ENCODE measurements at places on chromosomes 6 and 20.

DNA sequence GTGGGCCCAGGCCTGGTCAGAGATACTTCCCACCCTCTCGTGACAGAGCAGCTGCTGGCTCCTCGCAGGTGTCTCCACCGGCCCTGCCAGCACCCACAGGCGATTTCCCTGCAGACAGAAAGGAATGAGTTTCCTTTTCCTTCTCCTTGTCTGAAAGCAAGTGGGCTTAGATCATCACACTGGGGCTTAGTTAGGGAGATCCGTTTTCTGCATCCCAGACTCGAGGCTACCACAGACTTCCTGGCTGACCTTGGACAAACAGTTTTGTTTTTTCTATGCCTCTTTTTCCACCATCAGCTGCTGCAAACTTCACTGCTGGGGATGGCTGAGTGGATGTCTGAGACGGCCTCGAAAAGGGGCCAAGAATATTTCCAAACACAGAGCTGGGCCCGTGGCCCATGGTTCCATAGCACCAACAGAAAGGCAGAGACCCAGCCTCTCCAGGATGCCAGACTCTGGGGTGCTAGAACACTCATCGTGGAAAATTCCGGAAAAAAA is 86.5 kb downstream of the BANF2 start:
- no peak for DNase-seq

- DNase-seq, result peak; percentile 55
These were observed 1.5 kb downstream of the MAFB start for GRCh38 chr20:40687384-40688128.

DNA sequence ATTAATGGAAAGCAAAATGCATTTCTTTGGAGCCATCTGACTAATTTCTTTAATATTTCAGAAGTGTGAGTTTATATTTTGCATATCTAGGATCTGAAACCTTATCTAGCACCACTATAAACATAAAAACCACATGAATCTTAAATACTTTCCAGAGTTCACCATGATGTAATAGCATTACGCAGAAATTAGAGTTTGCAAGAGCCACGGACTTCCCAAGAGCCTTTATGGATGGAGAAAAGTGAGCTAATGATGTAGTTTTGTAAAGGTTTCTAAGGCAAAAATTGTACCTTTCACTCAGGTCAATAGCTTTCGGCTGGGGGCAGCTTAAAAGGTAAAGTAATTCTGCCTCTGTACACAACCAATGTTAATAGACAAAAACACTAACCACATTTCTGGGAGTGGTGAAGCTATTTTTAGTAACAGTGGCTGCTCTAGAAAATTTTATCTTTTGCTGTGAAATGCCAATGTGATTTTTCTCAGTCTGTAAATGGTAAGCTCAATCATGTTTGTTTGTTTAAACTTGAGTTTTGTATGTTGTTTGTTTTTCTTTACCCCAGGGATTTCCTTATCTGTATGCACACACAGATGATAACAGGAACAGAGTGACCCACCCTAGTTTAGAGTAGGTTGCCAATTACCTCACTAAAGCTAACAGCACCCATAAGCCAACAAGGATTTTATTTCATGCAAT is 80.5 kb downstream of the FILIP1 start:
- no peak for DNase-seq

- no peak for DNase-seq
These were observed 36.5 kb upstream of the HLA-G start for GRCh38 chr6:29791162-29791561.

DNA sequence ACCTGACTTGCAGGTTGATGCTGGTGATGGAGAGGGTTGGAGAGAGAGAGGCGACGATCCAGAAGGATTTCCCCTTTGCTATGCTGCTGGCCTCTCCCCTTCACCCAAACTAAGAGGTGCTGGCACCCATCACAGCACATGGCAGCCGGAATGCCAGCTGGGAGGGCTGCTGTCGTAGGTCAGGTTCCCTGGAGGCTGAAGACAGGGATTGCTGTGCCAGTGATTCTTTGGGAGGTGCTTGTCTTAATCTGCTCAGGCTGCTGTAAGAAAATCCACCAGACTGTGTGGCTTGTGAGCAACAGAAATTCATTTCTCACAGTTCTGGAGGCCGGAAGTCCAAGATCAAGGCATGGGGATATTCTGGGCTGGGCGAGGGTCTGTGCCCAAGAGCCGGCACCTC is 4.4 kb upstream of the ARFGAP1 start:
- no peak for DNase-seq

DNA sequence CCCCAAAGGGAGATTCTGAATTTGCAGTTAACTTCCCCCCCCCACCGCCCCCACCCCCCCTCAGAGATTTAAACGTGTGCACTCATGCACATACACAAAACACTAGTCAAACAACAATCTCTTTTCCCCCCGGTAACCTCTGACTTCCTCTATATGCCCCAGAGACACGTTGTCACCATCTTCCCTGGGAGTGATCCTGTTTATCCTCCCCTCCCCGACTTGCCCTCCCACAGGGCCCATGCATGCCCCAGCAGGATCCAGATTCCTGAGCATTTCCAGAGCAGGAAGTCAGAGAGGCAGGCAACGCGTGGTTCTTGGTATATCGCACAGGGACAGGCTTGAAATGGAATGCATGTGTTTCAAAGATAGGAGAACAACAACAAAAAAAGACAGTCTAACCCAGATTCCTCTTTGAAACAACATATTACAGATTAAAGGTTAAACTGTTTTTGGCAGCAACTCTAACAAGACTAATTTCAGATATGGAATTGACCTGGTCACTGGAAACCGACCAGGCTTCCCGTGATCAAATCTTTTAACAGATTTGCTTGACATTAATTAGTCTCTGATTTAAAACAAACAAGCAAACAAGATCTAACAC is 1.3 kb downstream of the BLCAP start:
- DNase-seq, result peak; percentile 32

DNA sequence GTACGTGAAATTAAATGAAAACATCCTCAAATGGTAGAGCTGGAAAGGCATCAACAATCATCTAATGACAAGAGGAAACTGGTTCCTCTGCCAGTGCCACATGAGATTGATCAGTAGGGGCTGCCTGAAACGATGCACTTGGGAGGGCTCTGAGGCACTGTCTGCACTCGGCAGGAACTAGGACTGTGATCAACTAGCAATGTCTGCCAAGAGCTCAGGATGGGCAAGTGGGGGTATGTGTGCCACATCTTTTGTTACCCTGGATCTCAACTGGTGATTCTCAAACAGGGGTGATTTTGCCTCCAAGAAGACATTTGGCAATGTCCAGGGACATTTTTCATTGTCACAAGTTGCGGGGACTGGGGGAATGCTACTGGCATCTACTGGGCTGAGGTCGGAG is 1.9 kb downstream of the BPIFB6 start:
- DNase-seq, result no peak

DNA sequence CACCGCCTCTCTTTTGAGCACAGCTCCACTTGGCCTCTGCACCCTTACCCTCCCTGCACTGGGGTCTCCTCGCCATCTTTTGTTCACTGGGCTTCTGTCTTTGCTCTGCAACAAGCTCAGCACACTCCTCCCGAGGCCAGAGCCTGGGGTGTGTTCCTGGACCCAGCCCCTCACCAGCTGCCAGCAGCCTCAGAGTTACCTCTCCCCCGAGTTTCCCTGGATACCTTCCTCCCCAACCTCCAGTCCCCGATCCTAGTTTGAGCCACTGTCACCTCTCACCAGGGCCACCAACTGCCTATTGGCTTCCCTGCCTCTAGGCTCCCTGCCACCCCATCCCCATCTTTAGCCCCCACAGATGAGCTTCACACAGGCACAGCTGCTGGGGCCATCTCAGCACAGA is 12.3 kb downstream of the CYP21A2 start:
- no peak for DNase-seq

GRCh38 chr6:108145639-108146038 is 20.2 kb upstream of the NR2E1 start:
- DNase-seq, result no peak

GRCh38 chr6:9233226-9233625 is 797.9 kb upstream of the SLC35B3 start:
- DNase-seq, result no peak

DNA sequence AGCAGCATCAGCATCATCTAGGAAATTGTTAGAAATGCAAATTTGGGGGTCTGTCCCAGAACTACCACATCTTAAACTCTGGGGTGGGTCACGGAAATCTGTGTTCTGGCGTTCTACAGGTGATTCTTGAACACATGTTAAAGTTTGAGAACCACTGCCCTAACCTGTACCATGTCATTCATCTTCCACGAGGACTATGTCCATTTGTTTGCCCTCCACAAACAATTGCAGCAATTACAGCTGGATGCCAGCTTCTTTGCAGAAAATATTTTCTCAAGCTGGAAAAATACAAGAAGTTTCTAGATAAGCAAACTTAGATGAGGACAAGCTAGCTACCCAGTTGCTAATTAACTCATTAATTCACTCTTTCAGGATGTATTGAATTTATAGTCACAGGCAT is 54.1 kb downstream of the MAFB start:
- no peak for DNase-seq

DNA sequence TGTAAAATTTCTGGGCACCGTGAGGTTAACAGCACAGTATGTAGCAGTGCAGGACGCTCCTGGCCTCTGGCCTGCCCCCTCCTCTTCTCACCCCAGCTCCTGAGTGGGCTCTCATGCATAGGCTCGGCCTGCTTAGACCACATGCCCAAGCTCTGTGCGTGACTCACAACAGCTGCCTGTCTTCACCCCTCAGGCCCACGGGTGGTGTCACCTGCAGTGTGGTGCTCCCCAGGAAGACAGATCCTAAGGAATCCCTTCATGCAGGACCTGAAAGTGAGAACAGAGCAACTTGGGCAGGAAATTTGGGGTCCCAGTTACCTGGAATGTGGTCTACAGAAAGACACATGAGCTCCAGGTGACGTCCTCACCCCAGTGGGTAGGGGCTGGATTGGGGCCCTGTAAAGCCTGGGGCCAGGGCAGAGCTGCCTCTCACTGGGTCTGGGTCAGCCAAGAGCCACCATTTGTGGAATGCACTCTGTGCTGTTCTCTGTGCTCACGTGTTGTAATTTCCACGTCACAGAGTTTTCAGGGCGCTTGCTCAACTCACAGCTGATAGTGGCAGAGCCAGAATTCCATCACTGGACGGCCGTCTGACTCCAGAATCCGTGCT is 37.0 kb upstream of the PXDC1 start:
- no peak for DNase-seq

- no peak for DNase-seq
These were observed 92.3 kb downstream of the EDN3 start for GRCh38 chr20:59392736-59393135.

- no peak for DNase-seq
These were observed 29.8 kb downstream of the UST start for GRCh38 chr6:148776321-148777308.

DNA sequence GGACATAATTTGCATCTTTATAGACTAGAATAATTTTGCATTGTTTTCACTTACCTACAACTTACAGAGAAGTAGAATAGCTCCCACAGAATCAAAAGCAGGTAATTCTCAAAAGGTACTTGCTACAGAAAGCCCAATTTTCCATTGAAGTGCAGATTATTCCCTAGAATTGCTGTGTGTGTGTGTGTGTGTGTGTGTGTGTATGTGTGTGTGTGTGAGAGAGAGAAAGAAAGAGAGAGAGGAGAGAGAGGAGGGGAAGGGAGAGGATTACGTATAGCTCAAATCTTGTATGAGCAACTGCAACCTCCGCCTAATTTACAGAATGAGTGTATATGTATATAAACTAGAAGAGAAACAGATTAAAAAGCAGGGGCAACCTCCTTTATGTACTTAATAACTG is 68.0 kb downstream of the DOK5 start:
- DNase-seq, result no peak

DNA sequence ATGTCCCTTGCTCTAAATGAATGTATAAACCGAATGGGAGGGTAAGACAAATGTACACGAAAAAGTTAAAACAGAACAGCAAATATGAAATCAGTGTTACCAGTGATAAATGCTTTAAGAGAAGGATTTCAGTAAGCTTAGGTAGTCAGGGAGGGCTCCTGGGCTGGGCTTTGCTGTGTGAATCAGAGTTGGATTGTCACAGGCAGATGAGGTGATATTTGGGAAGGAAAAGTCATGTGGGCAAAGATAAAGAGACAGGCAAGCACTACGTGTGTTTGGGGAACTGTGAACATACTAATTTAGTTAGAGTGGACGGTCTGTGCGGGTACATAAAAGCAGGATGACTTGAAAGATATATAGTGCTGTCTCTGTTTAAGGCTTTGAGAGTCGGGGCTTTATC is 114.8 kb downstream of the CRYBG1 start:
- DNase-seq, result no peak

- DNase-seq, result no peak
These were observed 62.5 kb downstream of the TRPC4AP start for GRCh38 chr20:35030136-35030535.

GRCh38 chr20:1803061-1803931 is 91.9 kb upstream of the SIRPA start:
- DNase-seq, result peak; percentile 63

DNA sequence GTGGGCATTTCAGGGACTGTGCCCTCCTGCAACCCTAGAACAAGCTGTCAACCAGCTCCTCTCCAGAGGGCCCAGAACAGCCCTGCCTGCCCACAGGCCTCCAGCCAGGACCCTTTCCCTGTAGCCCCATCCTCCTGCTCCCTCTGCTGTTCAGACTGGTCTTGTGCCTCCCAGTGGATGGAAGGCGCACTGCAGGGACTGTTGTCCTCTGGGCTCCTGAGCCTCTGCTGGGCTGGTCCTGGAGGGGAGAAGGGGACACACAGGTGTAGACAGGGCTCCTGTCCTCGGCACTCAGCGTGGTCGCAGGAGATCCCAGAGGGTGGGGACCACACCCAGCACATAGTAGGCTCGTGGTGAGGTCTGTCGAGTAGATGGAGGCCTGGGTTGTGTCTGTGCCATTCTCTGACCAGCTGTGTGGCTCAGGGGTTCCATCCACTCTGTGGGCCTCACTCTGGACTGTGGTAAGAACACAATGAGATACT is 11.5 kb downstream of the ITPR3 start:
- DNase-seq, result peak; percentile 48

DNA sequence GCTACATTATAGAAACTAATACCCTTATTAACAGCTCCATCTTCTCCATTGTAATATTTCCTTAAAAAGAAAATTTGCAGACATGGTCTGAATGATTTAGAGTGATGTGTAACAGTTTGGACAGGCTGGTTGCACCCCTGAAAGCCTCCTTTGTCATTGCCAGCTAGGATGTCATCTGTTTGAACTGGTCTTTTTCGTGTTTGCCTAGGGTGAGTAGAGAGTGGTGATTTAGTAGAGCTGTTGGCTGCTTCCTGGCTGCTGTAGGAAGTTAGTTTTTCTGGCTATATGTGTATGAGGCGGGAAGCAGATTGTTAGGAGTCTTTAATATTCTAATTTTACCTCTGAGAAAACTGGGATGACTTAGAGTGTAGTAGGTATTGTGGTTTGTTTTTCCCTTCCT is 101.1 kb downstream of the ZFAND3 start:
- peak; percentile 1 for DNase-seq

- DNase-seq, result no peak
These were observed 28.0 kb downstream of the RREB1 start for GRCh38 chr6:7135755-7136154.

GRCh38 chr6:75802366-75802765 is 53.3 kb downstream of the MYO6 start:
- no peak for DNase-seq

- DNase-seq, result peak; percentile 70
These were observed 66.7 kb upstream of the TIAM2 start for GRCh38 chr6:154928325-154928922.

- no peak for DNase-seq
These were observed 132.3 kb upstream of the BMP2 start for GRCh38 chr20:6635034-6635736.

Measured in NCI-H345 (cell line).